ENCODE measurements at places on chromosomes 7 and 10. TPM values are rescaled to one million over a fixed set of nuclear protein-coding genes. Genes with fewer than 3 reads are reported as not detected.
A peak's percentile ranks its signal among the peaks of the same experiment; 100 is the strongest.

DNA sequence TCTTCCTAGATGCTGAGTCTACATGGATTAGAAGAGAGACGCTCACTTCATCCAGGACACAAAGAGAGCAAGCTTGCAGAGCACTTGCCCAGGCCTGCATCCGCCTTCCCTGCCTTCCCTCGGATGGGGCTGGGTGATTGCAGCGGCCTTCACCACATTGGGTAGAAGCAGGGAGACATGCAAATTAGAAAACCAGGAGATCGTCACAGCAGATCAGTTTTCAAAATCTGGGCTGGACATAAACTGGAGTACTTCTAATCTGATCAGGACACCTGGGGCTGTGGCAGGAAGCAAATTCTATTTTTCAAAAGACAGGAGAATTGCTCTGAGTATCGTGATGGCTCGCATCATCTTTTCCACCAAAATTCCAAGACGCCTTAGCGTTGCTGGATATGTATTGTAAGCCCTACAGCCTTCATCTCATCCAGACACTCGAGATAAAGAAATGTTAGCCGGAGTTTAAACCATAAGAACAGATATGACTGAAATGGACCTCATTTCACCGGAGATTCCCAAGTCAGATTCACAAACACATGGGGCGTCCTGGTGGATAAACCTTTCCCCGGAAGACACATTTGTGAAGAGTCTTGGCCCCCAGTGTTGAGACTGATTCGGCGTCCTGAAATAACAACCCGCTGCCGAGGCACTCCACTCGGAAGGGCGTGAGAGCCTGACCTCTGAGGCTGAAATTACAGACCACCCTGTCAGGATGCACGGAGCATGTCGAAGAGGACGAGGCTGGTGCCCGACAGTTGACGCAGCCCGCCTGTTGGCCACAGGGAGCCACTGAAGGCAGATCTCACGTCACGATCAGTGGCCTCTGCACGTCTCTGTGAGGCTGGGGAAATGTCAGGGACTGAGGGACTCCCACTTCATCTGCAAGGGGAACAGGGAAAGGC lies 91.2 kb upstream of the PARD3 start:
- DNase-seq: no peak

GRCh38 chr10:93030409-93030808 lies 30.2 kb upstream of the CYP26C1 start:
- DNase-seq: no peak

GRCh38 chr7:73918926-73919693 lies 58.2 kb downstream of the TMEM270 start:
- no peak for DNase-seq

- peak; percentile 59 for DNase-seq
These were observed 27.7 kb upstream of the NMT2 start for GRCh38 chr10:15196021-15196834.

- DNase-seq: peak; percentile 58
These were observed 41.8 kb downstream of the CNNM1 start for GRCh38 chr10:99370993-99371392.

GRCh38 chr7:47783456-47784223 lies 164.6 kb downstream of the PKD1L1 start:
- DNase-seq: peak; percentile 51

NEUROG3 gene
- total RNA-seq: not detected

ARHGAP22 gene
- total RNA-seq: 0.24 TPM

EVX1 gene
- not detected for total RNA-seq

Measured in SK-MEL-5 (cell line).